ENCODE measurements at places on chromosomes 16 and 17.

GRCh38 chr16:80883816-80884215, 79.4 kb upstream of the CDYL2 start:
- no peak for DNase-seq

DNA sequence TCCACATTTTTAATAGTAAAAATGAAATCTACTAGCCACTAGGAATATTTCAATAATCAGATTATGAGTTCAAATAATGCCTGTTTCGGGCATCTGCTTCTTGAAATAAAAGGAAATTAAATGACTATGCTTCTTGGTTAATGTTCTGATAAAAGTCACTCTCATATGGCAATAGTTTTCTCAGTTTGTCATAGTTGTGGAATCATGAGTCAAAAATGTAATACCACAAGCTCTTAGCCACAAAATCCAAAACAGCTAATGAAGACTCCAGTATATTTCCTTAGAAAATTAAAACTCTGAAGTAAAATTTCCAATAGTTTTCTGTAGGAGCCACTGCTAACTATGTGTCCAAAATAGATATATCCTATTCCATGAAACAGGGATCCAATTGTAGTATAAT, 676.3 kb upstream of the CDH8 start:
- no peak for DNase-seq

GRCh38 chr16:78768226-78768625, 668.8 kb downstream of the WWOX start:
- DNase-seq = no peak

- no peak for DNase-seq
Measured at GRCh38 chr16:87958632-87959031, 7.4 kb downstream of the BANP start.

GRCh38 chr17:13931800-13932460, 137.4 kb upstream of the COX10 start:
- DNase-seq = no peak

Measured in stimulated activated CD8-positive, alpha-beta memory T cell treated with anti-CD3 and anti-CD28 coated beads, Interleukin-15, amount 100 ng/mL, for 24 hours (primary cell).